ENCODE measurements at places on chromosomes 1 and 21. TPM values are rescaled to one million over a fixed set of nuclear protein-coding genes. Genes with fewer than 3 reads are reported as not detected.

GRCh38 chr1:30757352-30758120, at the start of gene LAPTM5:
TSS of gene LAPTM5 (minus strand) at chr1:30757774. CDS start at chr1:30757745, 29 bp downstream.
- H3K27ac ChIP-seq = peak within 1 kb of the TSS; percentile 51
- H3K4me1 ChIP-seq = peaks cover 15% of the 10 kb centered on the region
- H3K4me3 ChIP-seq = no peak within 1 kb of the TSS

TPTE gene
- total RNA-seq = not detected

GRCh38 chr1:29620631-29621030, 384.3 kb downstream of the PTPRU start:
- no peaks in the 10 kb centered on the region for H3K4me1 ChIP-seq
- no peak for DNase-seq
- H3K36me3 ChIP-seq = no peaks in the 10 kb centered on the region
- no peaks in the 10 kb centered on the region for H3K27me3 ChIP-seq
- no peak overlapping the region for H3K4me3 ChIP-seq
- H3K27ac ChIP-seq = no peak overlapping the region

CENPL gene
- total RNA-seq = 24.5 TPM

DNA sequence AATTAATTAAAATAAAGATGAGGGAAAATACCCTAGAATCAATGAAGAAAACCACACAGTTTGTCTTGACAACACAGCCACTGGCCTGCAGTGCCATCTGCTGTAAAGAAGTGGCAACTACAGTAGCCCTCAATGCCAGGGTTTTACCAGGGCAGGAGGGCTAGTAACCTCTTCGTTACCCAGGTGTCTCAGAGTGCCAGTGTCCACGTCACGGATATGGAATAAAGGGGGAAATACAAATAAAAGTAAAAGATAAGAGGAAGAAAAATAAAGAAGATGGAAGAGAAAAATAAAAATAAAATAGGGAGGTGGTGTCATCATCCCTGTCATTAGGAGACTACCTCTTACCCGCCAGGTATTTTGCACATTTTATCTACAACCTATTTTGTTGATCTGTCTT, 14.2 kb upstream of the SLC44A3 start:
- peak; percentile 68 for DNase-seq
- H3K27ac ChIP-seq = no peak overlapping the region
- no peaks in the 10 kb centered on the region for H3K27me3 ChIP-seq
- H3K4me1 ChIP-seq = peaks cover 16% of the 10 kb centered on the region
- no peak overlapping the region for H3K4me3 ChIP-seq

- H3K27ac ChIP-seq = no peak overlapping the region
- H3K27me3 ChIP-seq = no peaks in the 10 kb centered on the region
- no peaks in the 10 kb centered on the region for H3K4me1 ChIP-seq
Observed at GRCh38 chr1:156528875-156529425, 28.4 kb upstream of the MEF2D start.

- H3K27ac ChIP-seq = no peak overlapping the region
- DNase-seq = no peak
- no peaks in the 10 kb centered on the region for H3K36me3 ChIP-seq
- H3K4me1 ChIP-seq = no peaks in the 10 kb centered on the region
Observed at GRCh38 chr1:41724248-41724647, 194.5 kb downstream of the HIVEP3 start.

TMPRSS2 gene
- not detected for total RNA-seq

DNA sequence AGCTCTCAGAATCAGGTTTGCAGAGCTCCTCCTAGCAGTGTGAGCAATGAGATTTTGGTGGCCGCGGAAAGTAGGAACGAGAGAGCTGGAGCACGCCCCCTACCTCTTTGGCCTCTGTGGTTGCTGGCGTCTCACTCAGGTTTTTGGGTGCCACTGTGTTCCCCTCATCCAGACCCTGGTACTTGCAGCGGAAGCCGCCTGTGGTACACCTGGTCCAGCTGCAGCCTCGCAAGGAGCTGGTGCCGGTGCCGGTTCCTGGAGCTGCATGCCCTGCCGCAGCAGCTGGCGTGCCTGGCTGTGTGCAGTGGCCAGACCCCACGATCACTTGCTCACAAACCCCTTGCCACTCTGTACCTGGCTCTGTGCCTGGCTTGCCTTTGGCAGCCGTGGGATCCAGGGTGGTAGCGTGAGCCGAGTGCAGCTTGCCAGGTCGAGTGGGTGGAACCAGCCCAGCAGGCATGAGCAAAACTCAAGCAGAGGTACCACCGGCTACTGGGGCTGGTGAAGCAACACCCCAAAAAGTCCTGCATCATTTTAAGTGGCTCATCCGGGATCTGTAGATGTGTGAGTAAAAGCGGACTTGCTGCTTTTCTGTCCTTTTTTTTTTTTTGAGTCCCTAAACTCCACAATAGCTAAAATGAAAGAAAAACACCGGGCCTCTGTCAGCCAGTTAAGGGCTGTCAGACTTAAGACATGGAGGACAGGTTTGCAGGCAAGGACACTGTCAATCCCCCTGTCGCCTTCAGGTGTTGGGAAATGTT, 844.9 kb downstream of the KCNT2 start:
- H3K4me1 ChIP-seq = peaks cover 11% of the 10 kb centered on the region

- DNase-seq = no peak
- H3K36me3 ChIP-seq = peaks cover 5% of the 10 kb centered on the region
- H3K27ac ChIP-seq = no peak overlapping the region
Observed at GRCh38 chr1:192973202-192973601, 86.0 kb downstream of the UCHL5 start.

- peak; percentile 41 for DNase-seq
- no peaks in the 10 kb centered on the region for H3K36me3 ChIP-seq
- peaks cover 18% of the 10 kb centered on the region for H3K4me1 ChIP-seq
- H3K27me3 ChIP-seq = no peaks in the 10 kb centered on the region
Observed at GRCh38 chr1:172902861-172903381, 147.8 kb downstream of the TNFSF18 start.

GRCh38 chr1:25355841-25356395, 17.8 kb downstream of the TMEM50A start:
- no peaks in the 10 kb centered on the region for H3K27me3 ChIP-seq
- peaks cover 18% of the 10 kb centered on the region for H3K4me1 ChIP-seq
- no peak for DNase-seq
- no peak overlapping the region for H3K4me3 ChIP-seq
- peaks cover 78% of the 10 kb centered on the region for H3K36me3 ChIP-seq
- H3K27ac ChIP-seq = peak overlapping the region; percentile 52

DNA sequence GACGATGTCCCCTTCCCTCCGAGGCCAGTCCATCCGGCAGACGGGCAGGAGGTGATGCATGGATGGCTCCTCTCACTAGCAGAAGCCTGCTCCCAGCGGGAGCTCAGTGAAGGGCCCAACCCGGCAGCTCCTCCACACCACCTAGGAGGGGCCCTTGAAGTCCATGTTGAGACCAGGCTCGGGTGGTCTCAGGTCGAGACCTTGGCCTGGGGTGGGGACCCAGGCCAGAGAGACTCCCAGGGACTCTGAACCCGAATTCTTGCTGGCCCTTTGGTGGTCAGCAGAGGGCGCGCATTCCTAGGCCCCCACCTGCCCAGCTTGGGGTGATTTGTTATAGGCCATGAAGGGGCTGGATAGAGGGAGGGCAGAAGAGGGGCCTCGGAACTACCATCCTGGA, 642 bp upstream of the NT5C1A start:
- H3K4me3 ChIP-seq = peak overlapping the region; percentile 48
- no peak for DNase-seq
- peaks cover 14% of the 10 kb centered on the region for H3K27me3 ChIP-seq
- H3K36me3 ChIP-seq = no peaks in the 10 kb centered on the region
- H3K4me1 ChIP-seq = peaks cover 9% of the 10 kb centered on the region

- no peak overlapping the region for H3K4me3 ChIP-seq
- H3K36me3 ChIP-seq = peaks cover 30% of the 10 kb centered on the region
- H3K27me3 ChIP-seq = no peaks in the 10 kb centered on the region
- H3K27ac ChIP-seq = no peak overlapping the region
- DNase-seq = no peak
- peaks cover 38% of the 10 kb centered on the region for H3K4me1 ChIP-seq
Observed at GRCh38 chr1:26728645-26729044, 32.8 kb downstream of the ARID1A start.

DNA sequence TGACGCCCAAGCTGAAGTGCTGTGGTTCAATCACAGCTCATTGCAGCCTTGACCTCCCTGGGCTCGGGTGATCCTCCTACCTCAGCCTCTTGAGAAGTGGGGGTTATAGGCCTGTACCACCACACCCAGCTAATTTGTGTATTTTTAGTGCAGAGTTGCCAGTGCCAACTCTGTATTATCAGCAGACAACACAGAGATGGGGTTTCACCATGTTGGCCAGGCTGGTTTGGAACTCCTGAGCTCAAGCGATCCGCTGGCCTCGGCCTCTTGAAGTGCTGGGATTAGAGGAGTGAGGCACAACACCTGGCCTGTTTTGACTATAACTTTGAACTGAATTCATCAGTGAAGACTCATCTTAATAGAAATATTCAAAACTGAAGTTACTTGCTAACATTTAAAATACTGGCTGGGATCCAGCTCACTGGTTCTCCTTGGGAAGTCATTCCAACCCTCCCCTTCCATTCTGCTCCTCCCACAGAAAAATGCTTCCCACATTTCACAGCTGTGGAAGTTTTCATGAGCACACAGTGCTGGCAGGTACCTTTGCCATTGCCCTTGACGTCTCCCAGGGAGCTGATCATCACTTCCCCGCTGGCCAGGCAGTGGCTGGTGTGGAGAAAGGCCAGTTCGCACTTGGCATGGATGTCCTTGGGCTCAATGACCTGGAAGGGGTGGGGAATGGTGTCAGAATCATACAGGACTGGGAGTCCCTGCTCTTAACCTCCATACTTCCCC, 4.7 kb downstream of the SELENBP1 start:
- peaks cover 18% of the 10 kb centered on the region for H3K36me3 ChIP-seq
- H3K4me1 ChIP-seq = peaks cover 19% of the 10 kb centered on the region
- no peak for DNase-seq
- no peaks in the 10 kb centered on the region for H3K27me3 ChIP-seq
- no peak overlapping the region for H3K27ac ChIP-seq

GRCh38 chr1:229803626-229804217, 177.7 kb downstream of the URB2 start:
- DNase-seq = peak; percentile 54
- no peaks in the 10 kb centered on the region for H3K36me3 ChIP-seq
- H3K4me1 ChIP-seq = no peaks in the 10 kb centered on the region
- H3K27ac ChIP-seq = no peak overlapping the region
- H3K27me3 ChIP-seq = no peaks in the 10 kb centered on the region

NECTIN4 gene
- total RNA-seq = 11.2 TPM

DNA sequence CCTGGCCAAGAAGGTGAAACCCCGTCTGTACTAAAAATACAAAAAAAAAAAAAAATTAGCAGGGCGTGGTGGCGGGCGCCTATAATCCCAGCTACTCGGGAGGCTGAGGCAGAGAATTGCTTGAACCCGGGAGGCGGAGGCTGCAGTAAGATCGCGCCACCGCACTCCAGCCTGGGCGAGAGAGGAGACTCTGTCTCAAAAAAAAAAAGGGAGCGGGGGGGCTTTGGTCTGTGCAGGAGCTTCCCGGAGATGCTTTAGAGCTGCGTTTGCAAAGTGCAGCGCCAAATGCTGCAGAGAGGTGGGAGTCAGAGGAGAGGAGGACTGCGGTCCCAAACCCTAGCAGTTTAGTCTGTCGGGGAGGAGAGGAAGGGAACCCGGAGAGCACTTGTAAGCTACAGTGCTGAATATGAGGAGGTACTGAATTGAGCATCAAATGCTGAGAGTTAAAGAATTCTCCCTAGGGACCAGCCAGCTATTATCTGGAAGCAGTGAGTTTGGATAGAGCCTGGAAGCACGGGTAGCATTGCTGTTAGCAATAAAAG, 569 bp downstream of the FALEC start:
- peak overlapping the region; percentile 69 for H3K4me3 ChIP-seq
- peak overlapping the region; percentile 36 for H3K27ac ChIP-seq
- peaks cover 10% of the 10 kb centered on the region for H3K4me1 ChIP-seq
- no peaks in the 10 kb centered on the region for H3K27me3 ChIP-seq
- H3K36me3 ChIP-seq = no peaks in the 10 kb centered on the region
- peak; percentile 13 for DNase-seq

S100A16 gene
- 1,213 TPM for total RNA-seq

SLC22A15 gene
- total RNA-seq = 32.4 TPM

DNA sequence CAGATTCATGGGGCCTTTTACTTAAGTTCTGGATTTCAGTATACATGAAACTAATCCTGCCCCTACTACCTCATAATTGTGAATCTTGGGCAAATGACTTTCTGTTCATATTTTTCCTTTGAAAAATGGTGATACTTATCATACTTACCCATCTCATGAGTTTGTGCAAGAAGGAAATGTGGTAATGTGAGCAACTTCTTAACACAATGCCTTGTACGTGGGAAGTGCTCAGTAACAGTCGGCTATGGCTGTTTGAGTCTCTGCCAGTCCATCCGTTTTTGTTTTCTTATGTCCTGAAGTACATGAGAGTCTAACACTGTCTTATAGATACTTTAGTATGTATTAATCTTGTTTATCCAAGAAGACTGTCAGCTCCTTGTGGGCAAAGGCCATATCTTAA, 86.5 kb downstream of the PATJ start:
- no peak for DNase-seq
- H3K4me3 ChIP-seq = no peak overlapping the region
- H3K27ac ChIP-seq = no peak overlapping the region

- DNase-seq = no peak
- H3K4me1 ChIP-seq = no peaks in the 10 kb centered on the region
- H3K27ac ChIP-seq = no peak overlapping the region
- H3K27me3 ChIP-seq = peaks cover 72% of the 10 kb centered on the region
- H3K36me3 ChIP-seq = no peaks in the 10 kb centered on the region
Observed at GRCh38 chr1:60169206-60169605, 95.6 kb upstream of the C1orf87 start.

DNA sequence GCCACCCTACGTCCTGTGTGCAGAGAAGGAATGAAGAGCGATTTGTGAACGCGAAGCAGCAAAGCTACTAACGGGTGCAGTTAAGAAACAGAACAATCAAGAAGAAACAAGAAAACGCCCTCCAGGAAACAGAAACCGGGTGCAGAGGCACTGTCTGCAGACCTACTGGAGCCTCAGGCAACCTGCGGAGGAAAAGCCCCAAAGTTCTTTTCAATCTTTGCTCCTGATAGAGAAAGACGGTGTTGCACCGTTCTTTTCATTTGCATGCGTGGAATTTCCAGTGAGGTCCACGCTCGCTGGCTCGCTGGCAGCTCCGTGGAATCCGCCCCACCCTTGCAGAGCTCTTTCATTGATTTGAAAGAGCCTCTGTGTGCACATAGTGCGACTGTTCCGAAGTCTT, 37.0 kb upstream of the PDE9A start:
- peaks cover 28% of the 10 kb centered on the region for H3K27me3 ChIP-seq
- H3K4me3 ChIP-seq = no peak overlapping the region
- no peaks in the 10 kb centered on the region for H3K4me1 ChIP-seq
- H3K36me3 ChIP-seq = no peaks in the 10 kb centered on the region
- DNase-seq = no peak
- no peak overlapping the region for H3K27ac ChIP-seq

All from MCF 10A (cell line).